Left ventricle myocardium inferior (tissue), 1 donor: ENCODE measurements at places on chromosomes 5 and 9.

- H3K27me3 ChIP-seq = no peaks in the 10 kb centered on the region
- H3K36me3 ChIP-seq = no peaks in the 10 kb centered on the region
- no peak for DNase-seq
- H3K4me3 ChIP-seq = no peak overlapping the region
- H3K27ac ChIP-seq = no peak overlapping the region
- H3K4me1 ChIP-seq = no peaks in the 10 kb centered on the region
Measured at GRCh38 chr5:19865336-19866089, 122.5 kb downstream of the CDH18 start.

- no peak overlapping the region for H3K4me3 ChIP-seq
- H3K27ac ChIP-seq = no peak overlapping the region
- no peaks in the 10 kb centered on the region for H3K4me1 ChIP-seq
Measured at GRCh38 chr9:107213561-107214028, 69.5 kb upstream of the RAD23B start.

DNA sequence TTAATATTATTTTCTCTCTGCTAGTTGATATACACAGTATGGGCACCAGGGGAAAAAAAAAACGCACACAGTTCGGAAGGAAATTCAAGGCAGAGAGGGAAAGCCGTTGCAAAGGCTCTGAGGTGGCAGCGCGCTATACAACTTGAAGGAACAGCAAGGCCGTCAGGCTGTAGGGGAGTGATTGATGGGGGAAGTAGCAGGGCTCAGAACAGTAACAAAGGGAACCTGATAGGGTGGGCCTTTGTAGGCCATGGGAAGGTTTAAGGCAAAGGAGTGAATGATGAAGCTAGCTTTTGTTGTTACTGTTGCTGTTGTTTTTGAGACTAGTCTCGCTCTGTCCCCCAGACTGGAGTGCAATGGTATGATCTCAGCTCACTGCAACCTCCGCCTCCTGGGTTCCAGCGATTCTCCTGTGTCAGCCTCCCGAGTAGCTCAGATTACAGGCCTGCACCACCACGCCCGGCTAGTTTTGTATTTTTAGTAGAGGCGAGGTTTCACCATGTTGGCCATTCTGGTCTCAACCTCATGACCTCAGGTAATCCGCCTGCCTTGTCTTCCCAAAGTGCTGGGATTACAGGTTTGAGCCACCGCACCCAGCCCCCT is 27.0 kb downstream of the AQP7 start:
- peaks cover 32% of the 10 kb centered on the region for H3K4me1 ChIP-seq
- DNase-seq = no peak
- peak overlapping the region; percentile 56 for H3K27ac ChIP-seq
- H3K36me3 ChIP-seq = peaks cover 14% of the 10 kb centered on the region

DNA sequence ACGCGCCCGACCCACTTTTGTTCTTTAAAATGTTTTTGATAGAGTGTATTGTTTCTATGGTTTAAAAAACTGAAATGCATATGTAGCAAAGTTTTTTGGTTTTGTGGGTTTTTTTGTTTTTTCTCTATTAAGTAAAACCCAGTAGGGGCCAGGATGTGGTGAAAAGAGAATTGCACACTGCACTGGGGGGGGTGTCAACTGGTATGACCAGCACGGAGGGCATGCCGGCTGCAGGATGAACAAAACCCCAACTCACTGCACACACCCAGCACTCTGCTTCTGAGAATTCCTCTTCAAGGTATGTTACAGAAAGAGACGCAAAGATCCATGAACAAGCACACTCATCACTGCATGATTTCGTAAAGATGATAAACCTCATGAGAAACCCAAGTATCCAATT is 75.0 kb downstream of the STK10 start:
- no peak overlapping the region for H3K27ac ChIP-seq
- H3K27me3 ChIP-seq = no peaks in the 10 kb centered on the region
- H3K4me3 ChIP-seq = no peak overlapping the region
- peaks cover 56% of the 10 kb centered on the region for H3K4me1 ChIP-seq
- peaks cover 19% of the 10 kb centered on the region for H3K36me3 ChIP-seq

- H3K4me1 ChIP-seq = peaks cover 9% of the 10 kb centered on the region
- no peaks in the 10 kb centered on the region for H3K36me3 ChIP-seq
- no peak overlapping the region for H3K4me3 ChIP-seq
- H3K27me3 ChIP-seq = no peaks in the 10 kb centered on the region
Measured at GRCh38 chr9:20437476-20437875, 184.8 kb downstream of the MLLT3 start.

GRCh38 chr5:143225511-143225910 is 178.0 kb downstream of the NR3C1 start:
- no peaks in the 10 kb centered on the region for H3K27me3 ChIP-seq
- peaks cover 26% of the 10 kb centered on the region for H3K36me3 ChIP-seq
- H3K4me1 ChIP-seq = peaks cover 40% of the 10 kb centered on the region
- DNase-seq = no peak

DNA sequence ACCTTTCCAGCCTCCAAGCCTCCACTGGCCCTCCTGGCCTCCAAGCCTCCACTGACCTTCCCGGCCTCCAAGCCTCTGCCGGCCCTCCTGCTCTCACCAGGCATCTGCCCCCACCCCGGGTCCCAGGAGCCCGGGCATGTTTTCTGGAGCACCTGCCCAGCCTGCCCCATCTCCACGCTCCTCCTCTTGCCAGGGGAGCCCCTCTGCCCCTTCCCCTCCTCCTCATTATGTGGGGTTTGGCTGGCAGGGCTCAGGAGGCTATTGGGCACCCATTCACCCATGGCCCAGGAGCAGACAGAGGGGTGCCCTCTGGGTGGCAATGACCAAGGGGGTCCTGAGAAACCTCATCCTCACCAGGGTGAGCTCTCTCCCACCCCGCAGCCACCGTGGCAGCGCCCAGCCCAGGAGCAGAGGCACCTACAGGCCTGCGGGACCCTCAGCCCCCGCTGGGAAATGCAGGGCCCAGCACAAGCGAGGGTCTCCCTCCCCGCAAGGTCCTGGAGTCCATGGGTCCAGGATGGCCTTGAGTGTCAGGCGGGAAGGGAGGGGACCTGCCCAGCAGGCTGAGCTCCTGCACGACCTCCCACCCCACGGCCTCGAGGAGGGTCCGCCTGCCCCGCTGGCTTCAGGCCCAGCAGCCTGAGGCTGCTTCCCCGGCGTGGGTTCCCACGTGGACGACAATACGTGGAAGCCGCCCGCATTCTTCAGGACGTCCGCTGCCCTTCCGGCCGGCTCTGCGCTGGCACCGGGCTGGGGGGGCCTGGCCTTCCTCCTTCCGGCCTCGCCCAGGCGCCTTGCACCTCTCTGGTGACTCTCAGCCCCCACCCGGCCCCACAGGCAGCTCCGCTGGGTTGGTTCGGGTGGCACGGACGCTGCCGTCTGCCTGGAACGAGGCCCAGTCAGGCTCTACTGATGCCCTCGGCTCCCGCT is 51.4 kb upstream of the NRARP start:
- no peaks in the 10 kb centered on the region for H3K27me3 ChIP-seq
- peaks cover 9% of the 10 kb centered on the region for H3K36me3 ChIP-seq
- peak; percentile 59 for DNase-seq
- H3K27ac ChIP-seq = peak overlapping the region; percentile 87

DNA sequence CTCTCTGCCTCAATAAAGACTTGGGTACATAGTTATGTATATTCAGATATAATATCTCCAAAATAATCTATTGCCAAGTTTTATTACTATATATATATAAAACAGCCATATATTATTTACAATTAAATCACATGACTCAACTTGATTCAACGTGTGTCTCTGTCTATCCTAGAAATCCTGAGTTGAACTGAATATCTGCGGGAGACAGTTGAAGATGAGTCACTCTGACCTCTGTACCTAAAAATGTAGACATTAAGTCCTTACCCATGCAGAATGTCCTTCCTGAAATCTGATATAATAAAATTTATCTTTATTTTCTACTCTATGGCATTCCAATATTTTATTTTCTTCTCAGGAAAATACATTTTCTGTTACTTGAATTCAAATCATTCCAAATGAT is 218.2 kb upstream of the PRDM9 start:
- no peaks in the 10 kb centered on the region for H3K27me3 ChIP-seq
- H3K4me3 ChIP-seq = no peak overlapping the region
- no peak overlapping the region for H3K27ac ChIP-seq
- no peaks in the 10 kb centered on the region for H3K4me1 ChIP-seq
- DNase-seq = no peak
